ENCODE measurements at places on chromosomes 1 and 21.

DNA sequence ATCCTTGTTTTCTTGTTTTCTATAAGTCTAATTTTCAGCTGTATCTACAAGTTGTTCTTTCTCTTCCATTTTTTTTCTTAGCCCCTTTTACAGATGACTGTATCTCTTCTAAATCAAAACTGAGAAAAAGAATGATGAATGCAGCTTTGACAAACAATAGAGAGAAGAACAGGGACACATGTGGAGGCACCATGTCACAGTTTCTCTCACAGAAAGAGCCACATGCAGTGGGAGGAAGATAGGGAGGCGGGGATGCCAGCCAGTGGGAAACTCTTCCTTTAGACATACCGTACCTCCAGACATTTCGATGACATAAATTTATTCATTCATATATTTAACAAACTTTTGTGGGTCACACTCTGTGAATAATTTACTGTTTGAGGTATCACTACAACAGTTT lies 45.5 kb downstream of the NME7 start:
- no peak for DNase-seq

- DNase-seq, result peak; percentile 42
These were observed 14.9 kb downstream of the PDIK1L start for GRCh38 chr1:26126321-26127084.

GRCh38 chr1:154714052-154714623 lies 106.2 kb upstream of the ADAR start:
- DNase-seq, result no peak

GRCh38 chr1:226723657-226724532 lies 15.2 kb downstream of the ITPKB start:
- DNase-seq, result peak; percentile 85

DNA sequence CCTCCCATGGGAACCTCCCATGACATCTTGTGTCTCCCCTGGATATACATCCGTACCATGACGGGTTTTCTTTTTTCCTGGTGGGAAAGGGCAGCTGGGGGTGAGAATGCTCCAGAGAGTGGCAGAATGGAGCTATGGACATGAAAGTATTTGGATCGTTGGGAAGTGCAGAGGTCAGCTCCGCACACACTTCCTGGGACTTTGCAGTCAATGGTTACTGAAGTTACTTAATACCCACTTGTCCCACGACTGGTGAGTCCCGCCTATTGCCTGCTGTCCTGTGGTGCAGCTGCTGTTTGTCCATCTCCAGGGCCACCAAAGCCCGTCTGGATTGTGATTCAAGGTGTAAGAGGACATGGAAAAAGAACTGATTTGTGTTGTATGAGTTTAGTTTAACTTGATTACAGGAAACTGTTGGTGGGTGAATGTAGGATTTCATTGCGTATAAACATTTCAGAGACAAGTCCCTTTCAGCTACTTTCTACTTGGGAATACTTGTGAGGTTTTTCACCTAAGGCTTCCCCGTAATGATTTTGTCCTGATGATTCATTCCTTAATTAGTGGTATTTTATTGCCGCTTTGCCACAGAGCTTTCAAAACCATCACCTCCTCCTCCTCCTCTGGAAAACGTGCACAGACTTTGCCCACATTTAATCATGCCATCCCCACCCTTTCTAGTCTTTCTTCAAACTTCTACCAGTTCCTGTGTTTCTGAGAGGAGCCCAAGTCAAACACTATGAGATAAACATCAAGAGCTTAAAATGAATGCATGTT lies 308.8 kb downstream of the KIF26B start:
- no peak for DNase-seq

DNA sequence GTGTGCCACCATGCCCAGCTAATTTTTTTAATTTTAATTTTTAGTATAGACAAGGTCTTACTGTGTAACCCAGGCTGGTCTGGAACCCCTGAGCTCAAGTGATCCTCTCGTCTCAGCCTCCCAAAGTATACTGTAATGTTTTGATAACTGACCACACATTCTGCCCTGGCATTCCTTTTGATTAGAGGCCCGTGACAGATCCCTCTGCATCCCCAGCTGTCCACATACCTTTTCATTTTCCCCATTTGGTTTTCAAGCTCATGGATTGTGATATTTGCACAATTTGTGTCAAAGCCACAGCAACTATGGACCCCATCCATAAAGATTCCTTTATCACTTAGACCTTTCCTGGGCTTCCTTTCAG lies 116.8 kb upstream of the ATP1A1 start:
- DNase-seq, result no peak

GRCh38 chr1:198598796-198599321 lies 40.0 kb upstream of the PTPRC start:
- DNase-seq, result no peak

DNA sequence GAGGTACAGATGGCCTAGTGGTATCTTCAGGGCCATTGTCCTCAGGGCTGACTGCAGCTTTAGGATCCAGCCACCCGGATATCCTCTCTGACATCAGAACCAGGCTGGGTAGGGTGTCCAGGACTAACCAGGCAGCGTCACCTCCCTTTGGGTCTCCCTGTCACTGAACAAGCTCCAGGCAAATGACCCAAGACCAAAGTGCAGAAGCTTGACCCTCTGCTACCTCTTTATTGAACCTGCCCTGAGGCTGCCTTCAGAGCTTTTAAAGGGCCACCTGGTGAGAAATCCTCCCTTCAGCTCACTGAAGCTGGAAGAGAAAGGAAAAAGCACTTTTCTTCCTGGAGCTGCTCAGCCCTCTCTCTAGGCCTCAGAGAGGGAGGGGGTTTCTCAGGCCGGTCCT lies 79.1 kb upstream of the VAMP3 start:
- DNase-seq, result no peak

DNA sequence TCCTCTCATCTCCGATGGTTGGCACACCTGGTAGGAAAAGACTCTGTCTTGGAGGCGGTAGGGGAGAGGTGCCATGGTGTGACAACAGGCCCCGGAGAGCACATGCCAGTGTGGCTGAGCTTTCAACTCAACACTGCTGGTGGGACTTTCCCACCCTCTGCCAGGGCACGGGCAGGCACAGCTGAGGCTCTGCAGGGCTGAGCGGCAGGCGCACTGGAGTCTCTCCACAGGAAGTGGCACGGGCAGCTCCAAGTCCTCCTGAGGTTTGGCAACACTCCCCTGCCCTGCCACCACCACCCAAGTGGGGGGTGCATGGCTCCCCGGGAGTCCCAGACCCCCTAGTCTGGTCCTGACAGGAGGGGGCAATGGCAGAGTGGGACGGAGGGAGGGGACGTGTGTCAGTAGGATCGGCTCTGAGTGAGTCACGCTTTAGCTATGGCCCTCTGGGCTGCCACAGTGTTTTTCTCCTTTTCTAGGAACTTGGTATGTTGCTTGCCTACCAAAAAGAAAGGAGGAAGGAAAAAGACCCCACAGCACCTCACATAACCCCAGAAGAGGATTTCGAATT lies 27.3 kb upstream of the EVA1B start:
- DNase-seq, result peak; percentile 49

DNA sequence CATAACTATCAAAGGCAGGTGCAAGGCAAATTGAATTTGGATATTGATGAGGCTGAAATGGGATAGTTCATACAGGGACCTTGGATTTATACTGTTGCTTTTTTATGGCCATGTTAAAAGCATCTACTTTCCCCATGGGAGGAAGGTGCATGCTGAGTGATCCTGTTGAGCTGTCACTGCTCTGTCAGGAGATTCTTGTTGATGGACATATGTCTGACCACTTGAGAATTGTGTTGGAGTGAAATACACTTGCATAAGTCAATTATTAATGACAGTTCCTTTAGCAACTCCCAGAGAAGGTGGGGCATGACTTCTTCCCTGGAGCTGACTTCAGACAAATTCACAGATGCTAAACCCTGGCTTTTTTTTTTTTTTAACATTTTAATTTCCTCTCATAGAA lies 58.4 kb upstream of the DYNLT5 start:
- peak; percentile 57 for DNase-seq

DNA sequence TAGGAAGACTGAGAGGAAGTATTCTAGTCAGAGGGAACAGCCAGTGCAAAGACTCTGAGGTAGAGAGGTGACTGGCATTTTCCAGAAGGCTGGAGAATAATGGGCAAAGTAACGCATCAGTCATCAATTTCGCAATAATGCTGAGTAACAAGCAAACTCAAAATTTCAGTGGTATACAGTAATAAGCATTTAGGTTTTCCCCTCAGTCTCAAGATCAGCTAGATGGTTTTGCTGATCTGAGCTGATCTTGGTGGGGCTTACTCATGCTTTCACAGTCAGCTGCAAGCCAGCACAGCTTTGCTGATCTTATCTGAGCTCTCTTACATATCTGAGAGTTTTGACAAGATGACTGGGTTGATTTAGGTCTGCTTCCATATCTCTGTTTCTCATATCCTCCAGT lies 108.7 kb downstream of the TSEN15 start:
- peak; percentile 19 for DNase-seq

GRCh38 chr21:42785666-42786427 lies 93.5 kb downstream of the WDR4 start:
- no peak for DNase-seq

DNA sequence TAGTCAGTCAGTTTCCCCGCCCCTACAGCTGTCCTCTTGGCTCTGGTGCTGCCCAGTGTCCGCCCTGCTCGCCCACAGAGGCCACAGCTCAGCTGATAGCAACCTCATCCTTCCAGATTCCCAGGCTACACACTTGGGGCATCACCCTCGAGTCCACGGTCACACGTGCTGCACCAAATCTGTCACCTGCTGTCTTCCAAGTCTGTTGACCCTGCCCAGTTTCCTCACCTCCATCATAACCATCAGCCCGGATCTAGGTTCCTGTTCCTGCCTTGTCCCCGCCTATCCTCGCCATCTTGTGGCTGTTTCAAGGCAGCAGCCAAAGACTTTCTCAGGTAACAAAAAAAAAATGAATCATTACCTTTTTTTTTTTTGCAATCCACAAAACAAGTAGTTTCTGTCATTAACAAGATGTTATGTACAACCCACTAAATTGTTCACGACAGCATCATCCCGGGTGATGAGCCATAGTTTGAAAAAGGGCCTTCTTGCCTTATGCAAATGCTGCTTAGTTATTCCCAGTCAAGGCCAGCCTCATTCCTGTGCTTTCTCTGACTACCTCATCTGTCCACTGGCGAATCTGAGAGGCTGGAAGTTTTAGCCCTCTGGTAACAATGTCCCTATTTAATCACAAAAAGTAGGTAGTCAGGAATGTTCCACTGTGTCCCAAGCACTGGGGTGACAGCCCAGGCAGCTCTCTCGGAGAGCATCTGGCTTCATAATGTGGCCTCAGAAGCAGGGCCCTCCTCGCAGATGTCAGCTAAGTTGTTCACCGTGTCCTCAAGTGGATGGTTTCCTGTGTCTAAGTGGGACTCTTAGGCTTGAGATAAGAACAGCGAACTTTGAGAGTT lies 4.9 kb upstream of the MIIP start:
- no peak for DNase-seq

GRCh38 chr1:57431400-57431799 lies 7.5 kb upstream of the DAB1 start:
- DNase-seq, result no peak
